ENCODE measurements at places on chromosomes 7 and 10.

DNA sequence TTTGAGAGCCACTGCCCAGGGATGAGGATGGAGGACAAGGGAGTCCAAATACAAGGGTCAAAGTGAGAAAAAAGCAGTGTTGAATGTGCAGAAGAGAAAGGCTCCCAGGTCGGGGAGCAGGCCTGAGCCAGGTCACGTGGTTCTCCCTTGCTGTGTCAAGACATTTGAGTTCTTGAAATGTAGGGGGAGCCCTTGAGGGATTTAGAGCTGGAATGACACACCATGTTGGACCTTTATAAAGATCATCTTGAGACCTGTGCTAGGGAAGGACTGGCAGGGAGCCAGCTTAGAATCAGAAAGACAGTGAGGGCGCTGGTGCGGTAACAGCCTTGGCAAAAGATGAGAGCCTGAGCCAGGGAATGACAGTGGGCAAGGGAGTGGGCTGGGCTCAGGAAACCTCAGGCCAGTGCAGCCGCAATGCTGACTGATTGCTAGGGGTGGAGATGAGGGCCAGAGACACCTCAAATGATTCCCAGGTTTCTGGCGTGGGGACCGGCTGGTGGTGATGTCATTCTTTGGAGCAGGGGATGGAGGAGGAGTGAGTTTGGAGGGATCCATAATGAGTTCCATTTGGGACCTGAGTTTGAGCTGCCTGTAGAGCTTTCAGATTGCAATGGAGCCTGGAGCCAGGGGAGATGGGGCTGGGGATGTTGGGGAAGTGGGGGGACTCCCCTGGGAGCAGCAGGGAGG is 120.1 kb downstream of the PTPN20 start:
- peak; percentile 14 for DNase-seq

DNA sequence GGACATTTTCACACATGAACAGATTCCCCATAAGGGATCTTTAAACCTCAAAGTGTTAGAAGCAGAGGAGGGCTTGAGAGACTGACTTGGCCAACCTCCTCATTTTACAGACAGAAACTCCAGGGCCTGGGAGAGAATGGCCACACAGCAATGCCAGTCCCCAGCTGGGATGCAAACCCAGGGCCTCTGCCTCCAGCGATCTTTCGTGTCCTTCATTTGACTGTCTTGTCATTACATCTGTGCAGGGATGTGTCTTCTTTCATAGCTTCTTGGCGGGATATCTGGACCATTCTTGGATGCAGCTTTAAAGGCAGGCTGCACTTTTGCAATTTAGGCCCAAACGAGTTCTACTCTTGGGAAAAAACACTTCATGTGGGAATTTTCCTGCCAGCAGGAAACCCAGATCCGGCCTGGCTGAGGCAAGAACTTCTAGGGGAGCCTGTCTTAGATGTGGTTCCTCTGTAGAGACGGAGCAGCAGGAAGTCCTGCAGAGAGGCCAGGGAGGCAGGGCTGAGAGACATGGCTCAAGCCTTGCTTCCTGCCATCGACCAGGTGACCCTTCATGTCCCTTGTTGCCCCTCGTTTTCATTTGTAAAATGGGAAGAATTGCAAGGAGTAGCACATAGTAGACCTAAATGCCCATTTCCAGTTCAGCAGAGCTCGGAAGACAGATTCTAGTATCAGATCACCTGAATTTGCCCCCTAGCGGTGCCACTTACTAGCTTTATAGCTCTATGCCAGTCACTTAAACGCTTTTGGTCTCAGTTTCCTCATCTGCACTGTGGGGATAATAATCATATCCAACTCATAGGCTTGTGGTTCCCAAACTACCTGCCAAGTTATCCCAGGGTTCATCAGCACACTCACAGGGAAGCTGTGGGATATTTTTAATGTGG is 43.9 kb upstream of the SLC29A3 start:
- DNase-seq = no peak

GRCh38 chr10:113980408-113981087 is 63.1 kb upstream of the ADRB1 start:
- DNase-seq = no peak

DNA sequence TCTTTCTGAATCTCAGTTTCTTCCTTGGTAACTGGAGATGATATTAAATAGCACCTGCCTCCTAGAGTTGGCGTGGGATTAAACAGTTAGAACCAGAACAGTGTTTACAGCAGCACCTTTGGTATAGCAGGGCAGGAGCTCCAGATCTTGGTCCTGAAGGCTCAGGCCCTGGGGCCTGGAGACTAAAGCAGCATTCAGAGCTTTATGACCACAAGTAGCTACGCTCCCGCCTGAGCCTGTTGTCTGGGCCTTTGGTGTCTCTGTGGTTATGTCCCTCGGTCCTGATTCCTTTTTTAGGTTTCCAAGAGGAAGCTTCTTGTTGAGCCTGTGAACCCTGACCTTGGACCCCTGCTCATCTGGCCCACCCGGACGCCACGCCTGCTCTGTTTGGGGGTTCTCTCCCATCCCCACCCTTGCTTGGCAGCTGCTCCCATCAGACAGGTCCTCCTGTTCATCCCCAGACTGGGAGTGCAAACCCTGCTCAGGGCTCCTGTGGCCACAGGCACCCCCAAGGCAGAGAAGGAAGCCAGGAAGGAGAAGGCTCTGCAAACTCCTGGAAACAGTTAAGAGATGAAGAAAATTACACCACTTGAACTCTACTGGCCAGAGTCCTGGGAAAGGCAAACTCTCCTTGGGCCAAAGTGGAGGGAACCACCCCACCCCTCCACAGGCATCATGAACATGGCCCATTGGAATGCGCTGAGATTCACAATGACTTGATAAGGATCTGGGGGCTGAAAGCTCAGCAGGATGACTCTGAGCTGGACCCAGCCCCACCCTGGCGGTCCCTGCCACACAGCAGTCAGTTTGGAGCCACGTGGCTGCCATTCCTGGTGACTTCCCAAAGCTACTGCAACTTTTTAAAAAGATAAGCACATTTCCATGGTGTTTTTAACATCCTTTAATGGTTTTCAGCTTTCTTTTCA is 50.1 kb upstream of the TMEM72 start:
- peak; percentile 75 for DNase-seq

- DNase-seq = no peak
Observed at GRCh38 chr10:113384181-113384580, 168.7 kb upstream of the HABP2 start.

GRCh38 chr10:31321396-31321941 is 2.5 kb downstream of the ZEB1 start:
- DNase-seq = peak; percentile 50

DNA sequence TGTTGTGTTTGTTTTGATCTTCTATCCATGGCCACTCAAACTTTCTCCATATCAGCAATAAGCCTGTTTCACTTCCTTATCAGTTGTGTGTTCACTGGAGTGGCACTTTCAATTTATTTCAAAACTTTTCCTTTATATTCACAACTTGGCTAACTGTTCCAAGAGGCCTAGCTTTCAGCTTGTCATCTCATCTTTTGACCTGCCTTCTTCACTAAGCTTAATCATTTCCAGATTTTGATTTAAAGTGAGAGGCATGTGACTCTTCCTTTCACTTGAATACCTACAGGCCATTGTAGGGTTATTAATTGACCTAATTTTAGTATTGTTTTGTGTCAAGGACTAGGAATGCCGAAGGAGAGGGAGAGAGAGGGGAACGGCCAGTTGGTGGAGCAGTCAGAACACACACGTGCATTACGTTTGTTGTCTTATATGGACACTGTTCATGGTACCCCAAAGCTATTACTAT is 5.5 kb upstream of the GNAT3 start:
- no peak for DNase-seq

- DNase-seq = peak; percentile 70
Observed at GRCh38 chr10:73785721-73786511, 510 bp downstream of the ZSWIM8 start.

DNA sequence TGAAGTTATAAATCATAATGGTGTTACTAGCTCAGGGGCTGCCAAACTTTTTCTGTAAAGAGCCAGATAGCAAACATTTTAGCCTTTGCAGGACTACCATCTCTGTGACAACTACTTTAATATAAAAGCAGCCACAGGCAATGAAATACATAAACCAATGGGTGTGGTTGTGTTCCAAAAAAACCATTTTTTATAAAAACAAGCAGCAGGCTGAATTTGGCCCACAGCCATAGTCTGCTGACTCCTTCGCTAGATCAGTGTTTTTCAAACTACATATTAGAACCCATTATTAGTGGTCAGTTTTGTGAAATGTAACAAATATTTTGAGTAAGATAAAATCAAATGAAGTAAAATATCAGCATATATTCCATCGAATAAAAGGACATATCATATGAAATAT is 13.6 kb downstream of the GNG11 start:
- no peak for DNase-seq

DNA sequence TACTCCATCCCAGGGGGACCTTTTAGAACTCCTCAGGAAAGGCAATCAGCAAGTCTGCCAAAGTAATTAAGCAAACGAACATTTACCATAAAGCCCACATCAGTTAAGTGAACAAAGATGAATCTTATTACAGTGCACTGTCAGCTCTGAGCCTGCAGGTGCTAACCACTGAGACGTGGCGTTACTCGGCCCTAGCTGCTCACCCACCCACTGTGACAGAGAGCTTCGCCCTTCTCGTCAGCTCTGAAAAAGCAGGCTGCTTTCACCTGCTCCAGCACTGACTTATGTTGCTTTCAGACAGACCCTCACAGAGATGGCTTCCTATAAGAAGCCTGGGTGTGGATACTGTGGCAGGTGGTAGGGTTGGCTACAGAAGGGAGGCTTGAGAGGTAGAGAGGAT is 57.7 kb upstream of the KCNIP2 start:
- DNase-seq = no peak

DNA sequence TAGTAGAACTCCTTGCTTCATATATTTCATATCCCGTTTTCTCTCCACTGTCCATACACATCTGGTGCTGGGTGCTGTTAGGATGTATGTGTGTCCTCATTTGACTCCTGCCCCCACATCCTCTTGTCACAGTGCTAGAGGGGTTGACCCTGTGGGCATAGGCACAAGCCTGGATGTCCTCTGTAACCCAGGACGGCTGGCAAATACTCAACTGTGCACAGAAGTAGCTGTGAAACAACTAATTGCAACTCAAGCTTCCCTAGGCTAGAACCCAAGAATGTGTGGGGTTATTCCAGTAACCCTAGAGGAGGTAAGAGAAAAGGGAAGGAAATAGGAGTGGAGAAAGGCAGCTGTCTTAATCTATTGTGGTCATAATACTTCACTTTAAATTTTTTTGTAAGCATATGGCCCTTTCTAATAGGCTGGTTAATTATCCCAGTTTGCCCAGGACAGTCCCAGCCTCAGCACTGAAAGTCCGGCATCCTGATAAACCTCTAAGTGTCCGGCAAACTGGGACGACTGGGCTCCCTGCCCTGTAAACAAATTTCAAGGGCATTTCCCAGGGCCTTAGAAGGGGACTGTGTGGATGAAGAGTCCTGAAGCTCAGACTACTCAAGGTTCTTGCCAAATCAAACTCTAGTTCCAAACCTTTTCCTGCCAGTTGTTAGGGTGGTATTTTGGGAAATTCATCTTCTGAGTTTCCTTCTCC is 283.2 kb upstream of the CELF2 start:
- no peak for DNase-seq

- no peak for DNase-seq
Observed at GRCh38 chr7:55177068-55177530, 158.3 kb downstream of the EGFR start.

- DNase-seq = no peak
Observed at GRCh38 chr7:137298464-137298794, 45.1 kb downstream of the PTN start.

- no peak for DNase-seq
Observed at GRCh38 chr7:1058821-1059199, 14.5 kb downstream of the GPR146 start.

- DNase-seq = peak; percentile 54
Observed at GRCh38 chr10:124647421-124648130, 96.6 kb downstream of the FAM53B start.

GRCh38 chr10:69853064-69853463 is 51.4 kb downstream of the COL13A1 start:
- no peak for DNase-seq

- DNase-seq = no peak
Observed at GRCh38 chr10:120428754-120429153, 28.3 kb upstream of the PLPP4 start.

Measured in iris pigment epithelial cell (primary cell).